ENCODE measurements at places on chromosomes 16 and 17.
A peak's percentile ranks its signal among the peaks of the same experiment; 100 is the strongest.

DNA sequence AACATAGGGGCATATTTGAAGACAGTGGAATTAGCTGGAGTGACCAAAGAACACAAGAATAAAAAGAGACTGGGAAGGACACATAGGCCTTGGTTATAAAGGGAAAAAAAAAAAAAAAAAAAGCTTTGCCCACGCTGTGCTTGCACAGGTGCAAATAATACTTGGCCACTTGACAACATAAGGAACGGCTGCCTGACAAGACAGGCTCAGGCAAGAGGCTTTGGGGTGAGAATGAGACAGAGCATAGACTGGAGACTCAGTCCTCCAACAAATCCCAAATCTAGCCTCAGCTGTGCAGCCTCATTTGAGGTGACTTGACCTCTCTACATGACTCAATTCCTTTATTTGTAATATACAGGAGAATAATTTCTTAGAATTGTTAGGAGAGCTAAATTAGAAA, 332.8 kb upstream of the DYNLRB2 start:
- DNase-seq = no peak

- no peak for DNase-seq
These were observed 3.9 kb downstream of the DLG4 start for GRCh38 chr17:7215652-7216180.

DNA sequence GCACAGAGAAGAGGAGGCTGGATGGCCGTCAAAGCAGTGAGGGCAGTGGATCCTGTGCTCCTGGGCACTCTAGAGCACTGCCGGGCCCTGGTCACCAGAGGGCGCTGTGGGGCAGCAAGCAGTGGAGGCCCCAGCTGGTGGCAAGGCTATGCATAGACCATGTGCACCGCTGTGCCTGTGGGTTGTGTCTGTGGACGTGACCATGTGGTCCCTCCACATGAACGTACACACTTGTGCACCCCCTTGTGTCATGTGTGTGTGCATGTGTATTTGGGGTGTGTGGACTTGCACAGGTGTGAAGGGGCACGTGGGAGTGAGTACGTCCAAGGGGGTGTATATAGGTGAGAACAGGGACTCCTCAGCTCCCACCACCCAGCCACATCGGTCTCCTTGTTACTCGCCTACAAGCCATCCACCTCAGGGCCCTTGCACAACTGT, 4.4 kb upstream of the MAP2K3 start:
- peak; percentile 10 for DNase-seq

DNA sequence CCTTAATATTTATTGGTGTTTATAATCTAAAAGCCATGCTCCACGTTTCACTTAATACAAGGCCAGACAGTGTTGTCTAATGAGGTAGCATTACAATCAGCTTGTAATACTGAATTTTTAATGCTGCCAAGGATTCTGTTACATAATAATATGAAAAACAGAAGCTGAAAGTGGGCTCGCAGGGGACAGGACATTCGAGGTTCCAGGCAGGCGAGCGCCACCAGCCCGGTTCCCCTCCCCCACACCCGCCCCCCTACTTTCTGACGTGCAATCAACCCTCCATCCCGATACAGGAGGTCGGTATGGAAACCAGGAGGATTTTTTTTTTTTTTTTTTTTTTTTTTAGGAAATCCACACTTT, 6.2 kb upstream of the ZFHX3 start:
- DNase-seq = no peak

DNA sequence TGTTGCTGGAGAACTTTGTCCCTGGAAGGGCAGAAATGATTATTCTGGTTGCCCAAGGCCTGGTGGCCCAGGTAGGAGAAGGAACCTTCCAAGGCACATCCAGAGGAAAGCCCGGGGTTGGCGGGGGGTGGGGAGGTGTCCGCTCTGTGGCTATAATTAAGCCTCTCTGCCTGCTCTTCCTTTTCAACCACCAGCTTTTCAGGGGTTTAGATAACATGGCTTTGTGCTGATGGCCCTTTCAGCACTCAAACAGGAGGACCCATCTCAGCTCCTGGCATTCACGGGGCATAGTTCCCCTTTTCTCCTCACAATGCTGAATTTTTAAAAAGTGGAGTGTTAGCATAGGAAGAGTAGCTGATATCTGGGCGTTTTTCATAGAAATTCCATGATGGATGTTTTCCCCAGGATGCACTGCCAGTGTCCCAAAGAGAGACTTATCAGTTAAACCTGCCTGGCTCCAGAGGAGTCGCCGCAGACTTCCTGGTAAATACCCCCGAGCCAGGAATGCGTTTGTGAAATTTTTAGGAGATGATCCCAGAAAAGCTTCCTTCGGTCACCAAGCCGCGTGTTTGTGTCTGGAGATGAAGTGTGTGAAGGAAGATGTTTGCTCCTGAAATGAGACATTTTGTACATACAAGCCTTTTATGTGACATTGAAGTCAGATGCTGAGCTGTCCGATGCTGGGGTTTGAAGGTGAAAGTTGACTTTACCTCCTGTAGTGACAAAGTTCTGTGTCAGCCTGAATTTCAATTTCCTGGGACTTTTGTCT, 188.5 kb downstream of the MSI2 start:
- DNase-seq = no peak

DNA sequence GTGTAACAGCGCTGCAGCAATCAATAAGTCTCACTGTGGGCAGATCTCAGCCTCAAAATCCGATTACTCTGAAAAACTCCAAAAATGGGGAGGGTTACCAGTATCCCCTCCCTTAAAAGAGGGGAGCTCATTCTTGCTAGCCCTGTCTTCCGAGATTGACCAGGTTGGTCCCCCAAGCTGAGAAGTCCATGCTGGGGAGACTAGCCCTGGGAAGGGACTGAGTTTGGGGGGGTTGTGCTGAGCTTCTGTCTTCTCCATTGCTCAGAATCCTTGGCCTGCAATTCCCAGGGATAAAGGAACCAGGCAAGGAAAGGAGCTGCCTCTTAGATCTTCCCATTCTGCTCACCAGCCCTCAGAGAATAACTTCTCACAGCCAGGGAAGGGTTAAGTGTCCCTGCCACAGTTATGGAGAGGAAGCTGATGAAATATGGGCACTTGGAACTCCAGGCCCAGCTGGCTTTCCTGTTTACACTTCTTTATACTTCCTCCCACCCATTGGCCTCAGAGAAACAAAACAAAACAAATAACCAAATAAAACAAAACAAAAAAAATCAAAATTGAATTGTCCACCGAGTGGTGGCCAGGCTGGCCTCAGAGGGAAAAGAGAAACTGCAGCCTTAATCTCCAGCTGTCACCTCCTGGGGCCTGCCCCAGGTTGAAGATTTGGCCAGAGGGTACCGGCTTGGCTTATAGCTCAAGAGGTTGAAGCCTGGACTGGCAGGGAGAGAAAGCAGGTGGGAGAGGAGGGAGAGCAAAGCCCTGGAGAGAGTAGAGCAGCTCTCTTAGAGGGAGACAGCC, 2.6 kb downstream of the HOXB3 start:
- DNase-seq = no peak
